ENCODE measurements at places on chromosomes 1 and 21.

DNA sequence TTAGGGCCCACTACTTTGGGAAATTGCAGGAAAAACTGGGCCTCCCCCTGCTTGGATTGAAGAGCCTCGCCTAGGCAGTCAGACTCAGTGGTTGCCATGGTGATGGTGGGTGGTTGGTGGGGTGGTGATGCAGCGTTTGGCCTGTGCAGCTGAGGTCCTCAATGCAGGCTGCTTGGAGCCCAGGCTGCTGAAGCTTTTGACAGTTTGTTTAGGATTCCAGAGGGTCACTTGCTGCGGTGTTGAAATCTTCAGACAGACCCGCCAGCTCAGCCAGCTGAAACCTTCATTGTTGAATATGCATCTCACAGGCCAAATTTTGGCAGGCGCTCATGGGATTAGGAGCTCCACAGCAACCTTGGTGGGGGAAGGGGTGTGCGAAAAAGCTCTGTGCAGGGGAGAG lies 67.9 kb downstream of the CACNA1E start:
- no peaks in the 10 kb centered on the region for H3K27me3 ChIP-seq

- H3K27me3 ChIP-seq = peaks cover 47% of the 10 kb centered on the region
- H3K4me3 ChIP-seq = peak overlapping the region; percentile 64
- no peak overlapping the region for H3K27ac ChIP-seq
- H3K4me1 ChIP-seq = peaks cover 22% of the 10 kb centered on the region
- no peak for DNase-seq
- H3K36me3 ChIP-seq = no peaks in the 10 kb centered on the region
These were observed 1.1 kb upstream of the ATP8B2 start for GRCh38 chr1:154324241-154324640.

- DNase-seq = no peak
- H3K36me3 ChIP-seq = no peaks in the 10 kb centered on the region
- peaks cover 19% of the 10 kb centered on the region for H3K4me1 ChIP-seq
- no peak overlapping the region for H3K4me3 ChIP-seq
- H3K27me3 ChIP-seq = no peaks in the 10 kb centered on the region
These were observed 34.5 kb downstream of the NUAK2 start for GRCh38 chr1:205287076-205287475.

GRCh38 chr1:33719771-33720670 lies 143.9 kb upstream of the HMGB4 start:
- no peak overlapping the region for H3K27ac ChIP-seq
- H3K36me3 ChIP-seq = no peaks in the 10 kb centered on the region
- no peak for DNase-seq
- no peaks in the 10 kb centered on the region for H3K4me1 ChIP-seq
- no peaks in the 10 kb centered on the region for H3K27me3 ChIP-seq

DNA sequence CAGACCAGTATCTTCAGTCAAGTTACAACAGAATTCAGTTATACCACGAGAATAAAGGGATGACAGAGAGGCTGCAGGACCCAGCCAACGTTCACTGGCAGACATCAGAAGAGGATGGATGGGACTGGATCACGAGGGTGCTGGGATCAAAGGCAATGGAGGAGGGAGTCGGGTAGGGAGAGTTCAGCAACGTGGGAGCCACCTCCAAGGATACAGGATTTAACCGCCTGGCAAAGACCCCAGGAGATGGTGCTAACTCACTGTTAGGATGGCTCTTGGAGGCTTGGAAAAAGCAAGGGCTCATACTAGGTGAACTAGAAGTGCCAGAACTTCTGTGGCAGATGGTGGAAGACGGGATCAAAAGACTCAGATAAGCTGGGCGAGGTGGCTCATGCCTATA lies 99.1 kb upstream of the DISP3 start:
- H3K4me1 ChIP-seq = no peaks in the 10 kb centered on the region
- no peak for DNase-seq

DNA sequence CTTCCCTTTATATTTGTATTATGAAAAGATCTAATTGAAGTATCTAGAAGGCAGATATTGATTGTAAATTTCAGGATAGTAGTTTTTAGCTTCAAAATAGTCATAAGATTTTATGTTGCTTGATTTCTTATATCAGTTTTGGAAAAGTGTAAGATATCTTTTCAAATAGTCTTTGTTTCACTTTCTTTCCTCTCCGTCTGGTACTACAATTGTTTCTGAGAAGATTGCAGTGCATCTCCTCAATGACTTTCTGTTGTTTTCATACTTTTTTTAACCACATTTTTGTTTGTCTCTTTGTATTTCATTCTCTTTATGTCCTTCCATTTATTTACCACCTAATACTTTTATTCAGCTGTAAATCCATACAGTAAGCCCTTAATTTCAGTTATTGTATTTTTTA lies 964.6 kb upstream of the B3GALT2 start:
- H3K4me1 ChIP-seq = no peaks in the 10 kb centered on the region
- no peaks in the 10 kb centered on the region for H3K27me3 ChIP-seq
- H3K27ac ChIP-seq = no peak overlapping the region
- H3K36me3 ChIP-seq = no peaks in the 10 kb centered on the region
- no peak for DNase-seq
- H3K4me3 ChIP-seq = no peak overlapping the region

GRCh38 chr1:206587904-206588303 lies 24.4 kb downstream of the EIF2D start:
- no peak for DNase-seq
- H3K27me3 ChIP-seq = no peaks in the 10 kb centered on the region
- H3K4me1 ChIP-seq = peaks cover 15% of the 10 kb centered on the region
- H3K27ac ChIP-seq = no peak overlapping the region
- H3K36me3 ChIP-seq = peaks cover 82% of the 10 kb centered on the region

DNA sequence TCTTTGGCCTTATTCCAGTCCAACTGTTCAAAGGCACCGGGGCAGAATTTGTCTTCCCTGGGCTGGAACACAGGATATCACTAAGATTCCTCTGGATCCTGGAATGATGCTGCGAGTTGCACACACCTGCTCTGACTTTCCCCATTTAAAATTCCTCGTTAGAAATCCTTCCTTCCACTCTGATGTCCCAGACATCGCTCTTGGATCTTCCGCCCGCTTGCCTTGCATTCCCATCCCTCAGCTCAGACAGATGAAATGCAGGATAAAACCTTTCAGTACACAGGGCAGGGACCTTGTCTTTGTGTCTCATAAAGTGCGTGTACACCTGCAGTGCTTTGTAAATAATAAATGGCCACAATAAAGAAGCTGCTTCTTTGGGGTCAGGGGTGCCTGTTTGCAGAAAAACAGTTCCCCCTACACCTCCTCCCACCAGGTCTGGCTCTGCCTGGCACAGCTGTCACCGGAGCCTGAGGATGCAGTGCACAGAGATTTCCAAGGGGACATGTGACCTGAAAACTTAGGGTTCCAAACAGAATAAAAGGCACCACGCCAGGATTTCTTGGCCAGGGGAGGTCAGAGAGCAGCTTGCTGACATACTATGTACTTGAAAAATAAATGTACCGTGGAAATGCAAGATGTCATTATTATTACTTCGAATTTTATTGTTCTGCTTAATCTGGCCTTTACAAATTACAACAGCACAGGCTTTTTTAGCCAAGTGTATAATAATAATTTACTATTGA lies 62.9 kb upstream of the SYT6 start:
- H3K27me3 ChIP-seq = no peaks in the 10 kb centered on the region
- no peaks in the 10 kb centered on the region for H3K36me3 ChIP-seq
- no peak overlapping the region for H3K27ac ChIP-seq
- H3K4me3 ChIP-seq = no peak overlapping the region

GRCh38 chr1:234842726-234843641 lies 233.0 kb upstream of the IRF2BP2 start:
- no peaks in the 10 kb centered on the region for H3K36me3 ChIP-seq
- H3K27me3 ChIP-seq = no peaks in the 10 kb centered on the region
- H3K4me1 ChIP-seq = peaks cover 7% of the 10 kb centered on the region
- no peak overlapping the region for H3K4me3 ChIP-seq
- DNase-seq = peak; percentile 31
- H3K27ac ChIP-seq = no peak overlapping the region

DNA sequence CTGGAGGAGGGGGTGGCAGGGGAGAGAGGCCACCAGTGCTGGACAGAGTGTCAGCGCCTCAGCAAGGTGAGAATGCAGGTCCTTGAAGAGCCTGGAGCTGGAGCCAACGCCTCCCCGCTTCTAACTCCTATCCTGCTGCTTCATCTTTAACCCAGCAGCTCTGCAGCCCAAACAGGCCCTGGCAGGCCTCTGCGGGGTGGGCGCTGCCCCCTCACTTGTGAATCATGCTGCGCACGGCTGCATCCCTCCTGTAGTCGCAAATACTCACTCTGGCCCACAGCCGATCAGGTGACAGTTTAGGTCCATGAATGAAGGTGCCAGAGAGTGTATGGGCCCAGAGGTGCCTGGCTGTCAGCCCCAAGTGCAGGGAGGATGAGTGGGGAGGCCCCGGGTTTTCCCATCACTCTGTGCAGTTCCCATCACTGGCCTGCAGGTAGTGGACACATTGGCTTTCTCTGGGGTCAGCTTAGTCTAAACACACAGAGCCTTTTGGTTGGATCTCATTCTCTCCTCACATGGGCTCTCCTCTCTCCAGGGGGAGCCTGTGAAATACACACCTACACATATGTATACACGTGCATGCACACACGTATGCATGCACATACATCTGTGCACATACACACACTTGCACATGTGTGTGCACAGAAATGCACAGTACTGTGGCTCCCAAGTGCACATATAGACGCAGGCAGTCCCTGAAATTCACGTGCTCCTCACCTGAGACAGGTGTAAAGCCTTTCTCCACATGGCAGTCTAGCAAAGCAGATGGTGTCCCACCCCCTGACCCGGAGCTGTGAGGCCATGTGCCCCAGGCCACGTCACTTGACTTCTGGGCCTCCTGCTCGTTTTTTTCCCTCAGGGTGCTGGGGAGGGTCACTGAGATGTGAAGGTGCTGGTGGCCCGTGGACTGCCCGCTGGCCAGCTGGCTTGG lies 52.0 kb downstream of the TRIM11 start:
- H3K4me1 ChIP-seq = no peaks in the 10 kb centered on the region
- H3K4me3 ChIP-seq = no peak overlapping the region
- no peak for DNase-seq
- H3K27ac ChIP-seq = no peak overlapping the region

- no peak overlapping the region for H3K27ac ChIP-seq
- H3K4me1 ChIP-seq = no peaks in the 10 kb centered on the region
- no peak for DNase-seq
- no peaks in the 10 kb centered on the region for H3K36me3 ChIP-seq
- H3K27me3 ChIP-seq = no peaks in the 10 kb centered on the region
These were observed 18.3 kb downstream of the S100A11 start for GRCh38 chr1:152018537-152018936.

DNA sequence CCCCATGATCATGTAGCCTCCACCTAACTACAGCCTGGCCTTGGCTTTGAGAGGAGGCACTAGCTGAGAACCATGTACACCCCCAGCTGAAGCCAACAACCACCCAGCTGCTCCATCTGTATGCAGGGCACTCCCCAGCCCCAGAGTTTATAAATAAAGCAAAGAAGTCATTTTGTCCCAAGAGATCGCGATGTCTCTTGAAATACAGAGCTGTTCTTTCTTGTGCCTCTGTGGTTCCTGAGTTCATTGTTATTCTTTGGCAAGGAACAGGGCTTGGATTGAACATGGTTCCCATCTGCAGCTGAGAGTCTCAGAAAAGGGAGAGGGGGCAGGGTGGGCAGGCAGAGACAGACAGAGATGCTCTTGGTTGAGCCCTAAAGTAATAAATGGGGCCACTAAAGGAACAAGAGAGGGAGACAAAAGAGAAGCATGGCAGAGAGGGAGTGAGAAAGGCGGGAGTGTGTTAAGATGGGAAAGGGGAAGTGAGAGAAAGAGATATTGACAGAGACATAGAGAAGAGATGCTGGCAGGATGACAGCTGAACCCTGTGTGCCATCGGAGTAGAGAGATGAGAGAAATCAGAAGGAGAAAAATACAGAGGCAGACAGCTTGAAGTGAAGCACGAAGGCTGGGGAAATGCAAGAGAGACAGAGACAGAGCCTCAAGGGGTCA lies 63.3 kb downstream of the TNR start:
- H3K36me3 ChIP-seq = no peaks in the 10 kb centered on the region
- no peak overlapping the region for H3K27ac ChIP-seq
- no peak overlapping the region for H3K4me3 ChIP-seq
- H3K4me1 ChIP-seq = no peaks in the 10 kb centered on the region

- H3K27ac ChIP-seq = no peak overlapping the region
- no peaks in the 10 kb centered on the region for H3K4me1 ChIP-seq
- DNase-seq = no peak
- no peak overlapping the region for H3K4me3 ChIP-seq
- H3K27me3 ChIP-seq = no peaks in the 10 kb centered on the region
These were observed 24.8 kb upstream of the ANGPTL3 start for GRCh38 chr1:62572476-62572875.

DNA sequence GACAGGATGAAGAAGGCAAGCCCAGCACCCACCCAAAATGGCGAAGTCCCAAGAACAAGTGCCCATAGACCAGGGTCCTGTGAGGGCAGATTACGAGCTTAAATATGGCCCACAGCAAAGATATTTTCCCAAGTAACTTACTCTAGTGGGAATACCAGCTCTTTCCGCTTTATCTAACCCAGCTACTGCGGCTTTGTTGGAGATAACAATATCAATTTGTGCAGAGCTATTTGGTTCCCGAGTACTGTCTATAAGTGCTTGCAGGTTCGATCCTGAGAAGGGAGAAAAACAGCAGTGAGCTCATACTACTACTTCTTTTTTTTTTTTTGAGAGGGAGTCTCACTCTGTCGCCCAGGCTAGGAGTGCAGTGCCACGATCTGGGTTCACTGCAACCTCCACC lies 14.3 kb upstream of the DNAJC28 start:
- no peak overlapping the region for H3K27ac ChIP-seq
- H3K36me3 ChIP-seq = peaks cover 4% of the 10 kb centered on the region
- no peak overlapping the region for H3K4me3 ChIP-seq

DNA sequence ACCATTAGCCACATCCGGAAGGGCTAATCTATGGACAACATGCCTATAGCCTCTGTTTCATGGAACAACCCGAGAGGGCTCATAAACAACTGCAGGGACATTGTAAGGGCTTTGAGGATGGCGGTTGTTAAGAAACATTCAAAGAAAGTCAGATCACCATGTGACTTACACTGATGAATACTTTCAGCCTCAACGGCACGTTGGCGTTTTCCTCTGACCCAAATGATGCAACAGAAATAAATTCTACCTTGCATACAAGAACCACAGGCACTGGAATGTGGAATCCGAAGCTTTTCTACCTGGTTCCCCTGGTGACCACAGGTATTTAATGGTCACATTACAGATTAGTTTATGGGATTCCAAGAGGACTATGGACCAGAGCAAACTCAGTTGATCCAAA lies 107.0 kb downstream of the CLIC6 start:
- H3K4me3 ChIP-seq = no peak overlapping the region
- no peaks in the 10 kb centered on the region for H3K36me3 ChIP-seq
- no peaks in the 10 kb centered on the region for H3K4me1 ChIP-seq
- DNase-seq = no peak
- no peak overlapping the region for H3K27ac ChIP-seq

All from psoas muscle (tissue), 8 donors.